ENCODE measurements at places on chromosomes 11 and 22. TPM values are rescaled to one million over a fixed set of nuclear protein-coding genes. Genes with fewer than 3 reads are reported as not detected.

GRCh38 chr22:35973388-35973787 lies 55.2 kb downstream of the RBFOX2 start:
- H3K4me1 ChIP-seq: peaks cover 16% of the 10 kb centered on the region
- H3K36me3 ChIP-seq: no peaks in the 10 kb centered on the region
- peak overlapping the region; percentile 13 for H3K27ac ChIP-seq
- no peak for DNase-seq
- no peaks in the 10 kb centered on the region for H3K27me3 ChIP-seq

- no peaks in the 10 kb centered on the region for H3K4me1 ChIP-seq
- no peak overlapping the region for H3K4me3 ChIP-seq
- no peaks in the 10 kb centered on the region for H3K36me3 ChIP-seq
These were observed 125.8 kb downstream of the DCDC1 start for GRCh38 chr11:31243706-31244105.

DNA sequence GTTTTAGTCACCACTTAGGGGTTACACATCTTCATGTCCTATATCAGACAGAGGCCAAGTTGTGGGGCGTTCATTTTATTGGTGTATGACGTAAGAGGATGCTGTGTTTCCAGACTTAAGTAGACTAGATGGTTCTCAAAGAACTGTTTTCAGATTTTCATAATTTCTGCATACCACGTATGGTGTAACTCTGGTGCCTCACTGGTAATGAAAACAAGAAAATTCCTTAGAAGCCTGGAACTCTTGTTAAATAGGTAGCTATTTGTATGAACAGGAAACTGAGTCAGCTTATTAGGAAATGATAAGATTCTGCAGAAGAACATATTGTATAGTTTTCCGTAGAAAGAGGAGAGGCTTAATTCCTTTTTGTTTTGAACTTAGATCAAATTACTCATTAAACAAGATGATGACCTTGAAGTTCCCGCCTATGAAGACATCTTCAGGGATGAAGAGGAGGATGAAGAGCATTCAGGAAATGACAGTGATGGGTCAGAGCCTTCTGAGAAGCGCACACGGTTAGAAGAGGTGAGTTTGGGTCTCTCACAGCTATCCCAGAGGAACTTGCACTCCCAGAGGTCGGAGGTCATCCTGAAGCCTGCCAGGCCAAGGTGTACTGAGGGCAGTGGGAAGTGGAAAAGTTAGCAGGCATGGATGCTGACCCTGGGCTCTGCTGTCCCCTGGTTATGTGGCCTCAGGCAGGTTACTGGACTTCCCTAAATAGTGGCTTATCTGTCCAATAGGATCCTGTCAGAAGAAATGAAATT lies 3.9 kb downstream of the CDC45 start:
- no peak overlapping the region for H3K4me3 ChIP-seq
- H3K4me1 ChIP-seq: peaks cover 8% of the 10 kb centered on the region
- H3K27ac ChIP-seq: no peak overlapping the region
- H3K36me3 ChIP-seq: no peaks in the 10 kb centered on the region
- H3K27me3 ChIP-seq: no peaks in the 10 kb centered on the region
- DNase-seq: no peak

- peak overlapping the region; percentile 93 for H3K27ac ChIP-seq
- no peaks in the 10 kb centered on the region for H3K27me3 ChIP-seq
- peaks cover 58% of the 10 kb centered on the region for H3K4me1 ChIP-seq
- no peaks in the 10 kb centered on the region for H3K36me3 ChIP-seq
- H3K4me3 ChIP-seq: no peak overlapping the region
These were observed 1.5 kb upstream of the ALDH3B1 start for GRCh38 chr11:68008381-68009337.

GRCh38 chr22:42319386-42319785 lies 48.9 kb upstream of the TCF20 start:
- no peak overlapping the region for H3K4me3 ChIP-seq
- no peak for DNase-seq
- H3K4me1 ChIP-seq: peaks cover 22% of the 10 kb centered on the region
- H3K27me3 ChIP-seq: no peaks in the 10 kb centered on the region

DNA sequence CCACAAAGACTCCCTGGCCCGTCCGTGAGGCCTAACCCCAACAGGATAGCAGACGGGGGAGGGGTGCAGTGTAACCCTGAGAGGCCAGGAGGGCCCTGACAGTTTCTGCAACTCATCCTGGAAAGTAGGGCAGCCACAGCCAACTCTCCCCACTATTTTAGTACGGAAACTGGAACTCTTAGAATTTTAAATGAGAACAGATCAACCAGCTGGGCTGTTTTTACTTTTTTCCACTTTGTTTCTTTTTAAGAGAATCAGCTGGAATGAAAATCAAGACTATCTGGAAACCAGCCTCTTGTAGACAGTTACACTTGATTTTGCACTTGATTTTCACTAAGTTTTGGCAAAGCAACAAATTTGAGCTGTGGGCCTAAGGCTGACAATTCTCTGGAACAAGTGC lies 42.7 kb upstream of the NRIP3 start:
- H3K36me3 ChIP-seq: no peaks in the 10 kb centered on the region
- H3K27me3 ChIP-seq: no peaks in the 10 kb centered on the region
- DNase-seq: no peak
- H3K4me1 ChIP-seq: no peaks in the 10 kb centered on the region
- H3K27ac ChIP-seq: no peak overlapping the region
- H3K4me3 ChIP-seq: no peak overlapping the region

Gene XKR3
- total RNA-seq: not detected

Gene ELF5
- 0.61 TPM for total RNA-seq

Gene PRR5
- 27.3 TPM for total RNA-seq

Gene C11orf86
- not detected for total RNA-seq

Gene OR8A1
- total RNA-seq: not detected

Gene RASSF7
- total RNA-seq: 36.2 TPM

Gene SMIM38
- 0.26 TPM for total RNA-seq

Gene MMP27
- not detected for total RNA-seq

Gene OR5P2
- 1.3 TPM for total RNA-seq
